ENCODE measurements at places on chromosomes 16 and 17.

DNA sequence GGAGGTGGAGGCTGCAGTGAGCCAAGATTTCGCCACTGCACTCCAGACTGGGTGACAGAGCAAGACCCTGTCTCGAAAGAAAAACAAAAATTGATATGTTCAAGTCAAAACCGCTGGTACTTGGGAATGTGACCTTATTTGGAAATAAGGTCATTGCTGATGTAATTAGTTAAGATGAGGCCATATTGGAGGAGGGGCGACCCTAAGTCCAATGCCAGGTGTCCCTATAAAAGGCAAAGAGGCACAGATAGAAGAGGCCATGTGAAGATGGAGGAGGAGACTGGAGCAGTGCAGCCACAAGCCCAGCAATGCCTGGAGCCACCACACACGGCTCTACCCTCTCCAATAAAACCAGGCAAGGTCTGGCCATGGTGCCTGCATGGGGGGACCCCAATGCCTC lies 50.8 kb upstream of the JPH3 start:
- no peak for DNase-seq

- no peak for DNase-seq
These were observed 68.6 kb downstream of the HAPSTR1 start for GRCh38 chr16:9159839-9160550.

- no peak for DNase-seq
These were observed 148.8 kb upstream of the CORO6 start for GRCh38 chr17:29771546-29771945.

- no peak for DNase-seq
These were observed 316.3 kb downstream of the SEC14L1 start for GRCh38 chr17:77456951-77457548.

DNA sequence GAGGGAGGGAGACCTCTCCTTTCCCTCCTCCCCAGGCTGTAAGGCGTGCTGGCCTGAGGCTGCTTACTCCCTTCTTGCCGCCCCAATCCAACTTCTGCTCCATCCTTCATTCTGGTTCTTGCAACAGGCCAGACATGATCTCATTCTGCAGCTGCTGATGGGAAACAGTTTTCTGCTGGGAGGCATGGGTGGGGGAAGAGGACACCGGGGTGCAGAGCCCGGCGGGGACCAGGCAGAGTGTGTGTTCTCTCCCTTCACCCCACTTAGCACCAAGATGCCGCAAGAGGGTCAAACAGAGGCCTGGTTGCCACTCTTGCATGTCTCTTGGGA lies 1.4 kb downstream of the SARM1 start:
- DNase-seq, result no peak

DNA sequence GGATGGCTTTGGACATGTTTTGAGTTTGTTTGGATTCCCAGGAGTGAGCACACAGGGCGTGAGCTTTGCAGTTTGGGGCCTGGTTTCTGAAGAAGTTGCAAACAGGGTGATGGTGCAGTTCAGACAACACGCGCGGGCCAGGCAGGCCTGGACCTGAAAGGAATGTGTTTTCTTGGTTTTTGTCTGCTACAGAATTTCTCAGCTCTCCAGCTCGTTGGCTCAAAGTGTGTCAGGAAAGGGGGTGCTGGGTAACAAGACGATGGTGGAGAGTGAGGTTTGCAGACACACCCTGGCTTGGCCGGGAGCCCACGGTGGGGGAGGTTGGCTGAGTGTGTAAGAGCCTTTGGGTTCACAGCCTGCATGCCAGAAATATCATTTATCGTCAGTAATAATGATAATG lies 82.3 kb downstream of the CMIP start:
- no peak for DNase-seq

DNA sequence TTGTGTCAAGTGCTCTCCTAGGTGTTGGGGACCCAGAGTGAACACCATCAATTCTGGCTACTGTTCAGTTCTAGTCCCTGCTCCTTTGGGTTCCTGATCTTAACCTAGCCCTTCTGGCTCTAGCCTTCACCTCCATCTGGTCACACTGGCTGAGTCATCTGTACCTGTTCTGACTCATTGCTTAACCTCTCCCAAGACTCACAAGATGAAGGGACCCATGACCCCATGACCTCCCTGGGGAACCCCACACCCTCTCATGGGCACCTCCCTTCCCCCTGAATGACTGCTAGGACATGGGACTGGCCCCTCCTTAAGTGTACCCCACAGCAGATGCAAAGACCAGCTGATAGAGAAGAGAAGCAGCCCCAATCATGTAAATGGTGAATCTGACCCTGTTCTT lies 345.8 kb upstream of the CDH5 start:
- no peak for DNase-seq

DNA sequence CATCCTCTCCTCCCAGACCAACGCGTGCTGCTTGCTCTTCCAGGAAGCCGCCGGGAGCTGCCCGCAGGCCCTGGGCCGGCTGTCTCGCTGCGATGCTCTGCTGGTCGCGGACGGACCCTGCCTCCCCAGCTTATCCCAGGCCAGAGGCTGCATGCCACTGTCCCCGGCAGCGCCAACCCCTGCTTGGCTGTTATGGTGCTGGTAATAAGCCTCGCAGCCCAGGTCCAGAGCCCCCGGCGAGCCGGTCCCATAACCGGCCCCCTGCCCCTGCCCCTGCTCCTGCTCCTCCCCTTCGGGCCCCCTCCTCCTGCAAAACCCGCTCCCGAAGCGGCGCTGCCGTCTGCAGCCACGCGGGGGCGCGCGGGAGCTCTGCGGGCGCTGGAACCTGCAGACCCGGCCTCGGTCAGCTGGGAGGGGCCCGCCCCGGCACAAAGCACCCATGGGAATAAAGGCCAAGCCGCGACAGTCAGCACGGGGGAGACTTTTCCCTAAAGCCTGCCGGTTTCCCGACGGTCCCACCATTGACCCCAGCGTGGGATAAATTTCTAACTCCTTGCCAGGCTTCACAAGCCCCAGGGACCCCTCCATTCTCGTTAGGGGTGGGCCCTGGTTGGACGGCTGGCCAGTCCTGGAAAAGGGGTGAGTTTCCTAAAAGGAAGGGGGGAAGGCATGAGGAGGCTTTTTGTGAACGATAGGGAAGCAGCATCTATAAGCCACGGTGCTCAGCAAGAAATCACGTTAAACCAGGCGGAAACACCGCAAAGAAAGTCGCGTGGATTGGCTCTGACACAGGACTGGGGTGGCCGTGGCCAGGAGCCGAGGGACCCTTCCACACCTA lies 11.2 kb downstream of the ENPP7 start:
- DNase-seq, result no peak

- no peak for DNase-seq
These were observed 8.4 kb downstream of the RARA start for GRCh38 chr17:40317345-40317873.

DNA sequence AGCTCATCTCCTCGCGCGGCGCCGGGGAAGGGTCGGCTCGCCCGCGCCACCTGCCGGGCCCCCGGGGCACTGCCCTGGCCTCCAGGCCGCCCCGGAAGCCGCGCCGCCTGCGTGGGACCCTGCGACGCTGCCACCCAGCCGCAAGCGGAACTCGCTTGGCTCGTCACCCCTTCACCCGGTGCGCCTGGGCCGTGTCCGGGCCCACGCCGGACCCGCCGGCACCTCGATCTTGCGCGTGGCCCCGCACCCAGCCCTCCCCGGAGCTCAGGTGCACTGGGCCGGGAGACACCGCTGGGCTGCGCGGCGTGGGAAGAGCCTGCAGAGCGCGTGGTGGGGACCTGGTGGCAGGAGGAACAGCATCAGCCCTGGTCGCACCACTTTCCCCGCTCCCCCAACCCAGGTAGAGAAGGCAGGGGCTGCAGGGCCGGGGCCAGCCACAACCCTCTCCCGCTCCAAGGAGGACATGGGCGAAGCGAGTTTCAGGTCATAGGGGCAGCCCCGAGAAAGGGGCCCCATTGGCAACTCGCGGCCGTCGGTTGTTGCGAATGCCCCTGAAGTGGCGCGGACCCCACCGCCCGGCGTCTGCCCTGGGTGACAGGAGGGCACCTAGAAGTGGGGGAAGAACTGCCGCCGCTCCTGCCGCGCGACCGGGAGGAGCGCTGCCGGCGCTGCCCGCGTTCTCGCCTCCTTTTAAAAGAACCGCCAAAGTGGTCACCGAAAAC lies 363 bp upstream of the MIF4GD start:
- no peak for DNase-seq

DNA sequence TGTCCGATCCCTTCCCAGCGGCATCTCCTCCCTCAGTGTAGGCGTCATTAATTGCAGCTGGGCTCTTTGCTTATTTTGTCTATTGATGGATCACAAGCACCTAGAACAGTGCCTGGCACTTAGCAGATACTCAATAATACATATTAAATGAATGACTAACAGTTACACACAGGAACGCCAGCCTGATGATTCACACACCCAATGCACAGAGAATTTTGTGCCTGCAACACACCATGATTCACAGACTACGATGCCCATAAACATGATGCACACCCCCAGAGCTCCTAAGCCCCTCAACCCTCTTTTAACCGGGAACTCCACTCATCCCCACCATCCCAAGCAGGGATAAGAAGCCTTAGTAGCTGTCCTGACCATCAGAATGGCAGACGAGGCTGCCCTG lies 66.6 kb upstream of the TMEM97 start:
- no peak for DNase-seq

DNA sequence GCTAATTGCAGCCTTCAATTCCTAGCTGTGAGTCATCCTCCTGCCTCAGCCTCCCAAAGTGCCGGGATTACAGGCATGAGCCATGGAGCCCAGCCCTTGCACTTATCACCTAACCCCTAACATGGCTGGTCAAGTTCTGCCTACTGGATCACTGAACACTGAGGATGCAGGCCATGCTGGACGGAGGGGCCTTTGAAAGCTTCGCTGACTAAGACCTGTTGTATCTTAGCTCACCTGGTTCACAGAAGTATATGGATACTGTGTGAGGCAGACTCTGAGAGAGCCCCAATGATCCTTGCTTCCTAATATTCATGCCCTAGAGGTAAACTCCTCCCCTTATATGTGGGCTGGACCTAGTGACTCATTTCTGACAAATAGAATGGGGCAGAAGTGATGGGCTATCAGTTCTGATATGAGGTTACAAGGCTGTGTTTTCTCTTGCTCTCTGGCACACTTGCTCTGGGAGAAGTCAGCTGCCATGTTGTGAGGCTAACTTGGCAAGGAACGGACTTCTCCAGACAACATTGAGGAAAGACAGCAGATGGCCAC lies 11.7 kb upstream of the TMIGD1 start:
- DNase-seq, result no peak

DNA sequence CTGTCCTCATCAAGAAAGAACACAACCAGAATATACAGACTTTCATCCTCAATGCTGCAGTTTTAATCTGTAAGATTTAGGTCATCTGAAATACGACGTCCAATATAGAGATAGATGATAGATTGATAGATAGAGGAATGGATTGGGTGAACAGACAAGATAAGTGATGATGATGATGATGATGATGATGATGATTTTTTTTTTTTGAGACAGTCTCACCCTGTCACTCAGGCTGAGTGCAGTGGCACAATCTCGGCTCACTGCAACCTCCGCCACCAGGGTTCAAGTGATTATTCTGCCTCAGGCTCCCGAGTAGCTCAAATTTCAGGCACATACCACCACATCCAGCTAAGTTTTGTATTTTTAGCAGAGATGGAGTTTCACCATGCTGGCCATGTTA lies 56.3 kb upstream of the ADAMTS18 start:
- DNase-seq, result no peak

DNA sequence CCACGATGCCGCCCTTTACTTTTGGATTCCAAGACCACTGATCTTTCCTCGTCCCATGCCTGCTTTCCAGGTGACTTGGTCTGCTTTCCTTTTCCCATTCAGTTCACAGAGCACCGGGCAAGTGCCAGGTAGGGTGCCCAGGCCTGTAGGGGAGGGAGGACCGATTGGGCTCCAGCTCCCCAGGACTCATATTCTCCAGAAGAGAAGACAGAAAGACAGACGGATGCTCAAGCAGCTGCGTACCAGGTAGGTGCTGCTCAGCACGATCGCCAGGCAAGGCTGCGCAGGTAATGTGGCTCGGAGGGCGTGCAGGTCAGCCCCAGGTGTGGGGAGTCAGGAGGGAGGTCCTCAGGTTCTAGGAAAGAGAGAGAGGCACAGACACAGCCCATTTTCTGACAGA lies 67.5 kb upstream of the ZNF423 start:
- no peak for DNase-seq

GRCh38 chr16:35492225-35492624 lies 2032.8 kb downstream of the TP53TG3F start:
- DNase-seq, result no peak

DNA sequence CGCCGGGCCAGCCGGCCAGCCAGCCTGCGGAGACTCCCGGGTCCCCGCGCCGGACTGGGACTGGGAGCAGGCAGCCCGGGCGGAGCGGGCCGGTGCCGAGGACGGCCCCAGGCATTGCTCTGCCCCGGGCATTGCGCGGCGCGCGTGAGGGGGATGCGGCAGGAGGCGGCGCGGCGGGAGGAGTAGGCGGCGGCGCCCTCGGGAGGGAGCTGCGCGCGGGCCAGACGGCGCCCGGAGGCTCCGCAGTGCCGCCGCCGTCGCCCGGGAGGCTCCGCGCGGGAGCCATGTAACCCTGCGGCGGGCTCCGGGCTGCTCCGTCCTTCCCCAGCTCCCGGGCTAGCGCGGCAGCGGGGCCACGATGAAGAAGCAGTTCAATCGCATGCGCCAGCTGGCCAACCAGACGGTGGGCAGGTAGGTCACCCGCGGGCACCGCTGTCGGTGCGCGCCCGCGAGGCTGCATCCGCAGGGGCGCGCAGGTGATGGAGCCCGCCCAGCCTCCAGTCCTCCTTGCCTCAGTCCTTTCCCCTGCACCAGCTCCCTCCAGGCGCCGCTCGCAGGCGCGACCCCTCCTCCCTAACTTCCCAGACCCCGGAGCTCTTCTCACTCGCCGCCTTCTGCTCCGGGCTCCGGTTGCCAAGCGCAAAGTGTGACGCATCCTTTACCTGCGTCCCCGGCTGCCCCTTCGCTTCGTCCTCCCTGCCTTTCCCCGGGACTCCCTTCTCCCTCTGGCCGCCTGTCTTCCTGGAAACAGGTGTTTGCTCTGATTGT lies at the start of gene ARHGAP44:
Gene ARHGAP44 (plus strand): TSS at position 18 of the 768 bp plus-strand sequence. CDS start 341 bp downstream, at position 359.
- DNase-seq, result no peak

DNA sequence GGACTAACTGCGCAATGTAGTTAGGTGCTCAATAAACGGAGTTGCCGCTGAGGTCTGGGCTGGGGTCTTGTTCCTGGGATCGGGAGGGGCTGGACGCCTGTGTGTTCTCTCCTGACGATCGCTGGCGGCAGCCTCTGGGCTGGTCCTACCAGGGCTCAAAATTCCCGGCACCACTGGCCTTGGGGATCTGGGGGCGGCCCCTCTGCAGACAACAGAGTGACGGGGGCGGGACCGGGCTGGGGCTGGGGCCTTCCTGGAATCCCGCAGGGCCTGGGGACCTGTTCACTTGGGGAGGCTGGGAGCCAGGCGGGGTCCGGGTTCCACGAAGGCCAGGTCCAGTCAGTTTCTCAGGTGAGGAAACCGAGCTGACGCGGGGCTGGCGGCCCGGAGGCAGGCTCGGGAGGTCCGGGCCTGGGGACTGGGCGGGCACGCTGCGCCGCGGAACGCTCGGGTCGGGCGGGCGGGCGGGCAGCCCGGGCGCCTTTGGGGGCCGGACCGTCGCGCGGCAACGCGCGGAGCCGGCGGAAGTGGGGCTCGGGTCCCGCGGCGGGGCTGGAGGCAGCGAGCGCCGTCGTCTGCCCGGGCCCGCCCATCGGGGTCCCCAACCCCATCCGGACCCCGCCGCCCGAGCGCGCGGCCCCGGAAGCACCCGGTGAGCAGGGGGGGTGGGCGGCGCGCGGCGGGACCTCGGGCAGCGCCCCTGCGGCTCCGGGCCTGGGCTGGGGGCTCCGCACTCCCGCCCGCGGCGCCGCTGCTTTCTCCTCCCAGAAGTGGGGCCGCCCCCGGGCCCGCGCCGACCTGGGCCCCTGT lies at the start of gene PIGQ:
Gene PIGQ (plus strand): TSS at position 524 of the 810 bp plus-strand sequence. CDS start 4,107 bp downstream, outside the sequence.
- DNase-seq, result no peak

GRCh38 chr17:19728084-19728495 lies 11.7 kb upstream of the SLC47A2 start:
- DNase-seq, result no peak
